ENCODE measurements at places on chromosomes 12 and 14. TPM values are rescaled to one million over a fixed set of nuclear protein-coding genes. Genes with fewer than 3 reads are reported as not detected.

SYNDIG1L gene
- not detected for total RNA-seq

SYCP3 gene
- not detected for total RNA-seq

MYH6 gene
- not detected for total RNA-seq

RNASE7 gene
- total RNA-seq = not detected

BDKRB1 gene
- 0.12 TPM for total RNA-seq

Measured in cardiac ventricle fibroblast (primary cell).